Stimulated activated CD8-positive, alpha-beta memory T cell treated with anti-CD3 and anti-CD28 coated beads, Interleukin-2, amount 100 ng/mL, for 1 hour (primary cell): ENCODE measurements at places on chromosomes 2 and 18.

- DNase-seq, result no peak
Observed at GRCh38 chr18:36942264-36942663, 113.3 kb downstream of the KIAA1328 start.

DNA sequence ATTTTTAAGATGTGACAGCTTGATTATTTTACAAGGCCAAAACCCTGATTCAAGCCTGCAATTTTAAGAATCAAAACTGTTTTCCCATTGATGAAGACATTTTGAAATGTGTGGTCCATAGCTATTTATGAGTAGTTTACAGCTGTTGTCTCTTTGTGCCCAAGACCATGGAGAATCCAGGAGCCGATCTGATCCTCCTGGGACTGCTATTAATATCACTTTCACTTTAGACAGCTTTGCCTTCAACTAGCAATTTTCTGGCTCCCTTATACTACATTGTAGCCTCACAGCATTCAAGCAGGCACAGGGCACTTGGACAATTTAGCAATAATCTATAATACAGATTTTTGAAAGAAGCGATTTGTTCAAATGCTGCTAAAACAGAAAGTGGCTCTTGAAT, 172.9 kb downstream of the SLC8A1 start:
- no peak for DNase-seq

- DNase-seq, result no peak
Observed at GRCh38 chr2:234496055-234496834, 636 bp downstream of the ARL4C start.

DNA sequence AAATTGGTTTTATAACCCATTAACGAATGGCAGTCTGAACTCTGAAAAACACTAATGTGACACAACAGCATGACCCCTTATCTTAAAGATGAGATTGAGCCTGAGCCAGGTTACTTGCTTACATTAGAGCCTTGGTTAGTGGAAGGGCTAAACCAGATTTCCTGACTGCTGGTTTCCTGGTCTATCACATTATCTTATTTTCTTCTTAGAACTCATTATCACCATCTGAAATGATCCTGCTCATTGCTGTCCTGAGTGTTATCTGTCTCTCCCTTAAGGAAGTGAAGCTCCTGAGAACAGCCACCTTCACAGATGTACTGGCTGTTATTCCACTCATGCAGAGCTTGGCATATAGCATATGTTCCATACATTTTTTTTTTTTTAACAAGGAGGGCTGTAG, 9.0 kb upstream of the NRP2 start:
- no peak for DNase-seq

- DNase-seq, result no peak
Observed at GRCh38 chr18:3305933-3306332, 44.0 kb downstream of the MYL12B start.

DNA sequence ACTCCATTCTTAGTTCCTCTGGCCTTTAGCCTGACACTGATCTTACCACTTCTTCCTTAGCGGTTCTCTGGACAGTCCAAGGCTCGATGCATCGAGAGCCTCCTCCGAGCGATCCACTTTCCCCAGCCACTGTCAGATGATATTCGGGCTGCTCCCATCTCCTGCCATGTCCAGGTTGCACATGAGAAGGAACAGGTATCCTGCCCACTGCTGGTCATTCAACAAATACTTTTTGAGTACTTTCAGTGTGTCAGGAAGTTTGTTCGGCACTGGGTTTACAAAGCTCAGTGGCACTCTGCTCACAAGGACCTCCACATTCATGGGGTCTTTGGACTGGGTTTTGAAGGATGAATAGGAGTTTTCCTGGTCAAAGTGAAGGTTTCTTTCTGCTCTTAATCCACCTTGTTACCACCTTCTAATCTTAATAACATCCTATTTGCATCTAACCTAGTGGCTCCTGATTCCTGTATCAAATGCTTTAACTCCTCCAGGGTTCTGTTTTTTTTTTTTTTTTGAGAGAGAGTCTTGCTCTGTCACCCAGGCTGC, 25.8 kb downstream of the GCKR start:
- no peak for DNase-seq

DNA sequence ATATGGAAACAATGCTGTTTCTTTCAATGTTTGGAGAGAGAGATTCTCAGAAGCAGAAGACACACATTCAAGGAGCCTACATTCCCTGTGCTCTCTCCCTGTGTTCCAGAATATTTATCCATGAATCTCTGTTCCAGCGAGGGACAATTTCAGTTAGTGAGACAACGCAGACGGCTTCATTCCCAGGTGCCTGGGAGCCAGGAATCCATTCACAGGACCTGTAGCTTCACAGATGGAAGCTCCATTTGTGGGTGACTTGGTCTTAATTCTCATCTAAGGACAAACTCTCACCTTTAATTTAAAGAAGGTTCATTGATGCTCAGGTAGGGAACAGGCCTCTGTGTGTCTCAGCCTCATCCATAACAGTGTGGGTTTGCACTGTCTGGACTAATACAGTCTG, 1156.6 kb downstream of the RPIA start:
- DNase-seq, result no peak

- no peak for DNase-seq
Observed at GRCh38 chr2:130791617-130791939, 36.2 kb downstream of the AMER3 start.

DNA sequence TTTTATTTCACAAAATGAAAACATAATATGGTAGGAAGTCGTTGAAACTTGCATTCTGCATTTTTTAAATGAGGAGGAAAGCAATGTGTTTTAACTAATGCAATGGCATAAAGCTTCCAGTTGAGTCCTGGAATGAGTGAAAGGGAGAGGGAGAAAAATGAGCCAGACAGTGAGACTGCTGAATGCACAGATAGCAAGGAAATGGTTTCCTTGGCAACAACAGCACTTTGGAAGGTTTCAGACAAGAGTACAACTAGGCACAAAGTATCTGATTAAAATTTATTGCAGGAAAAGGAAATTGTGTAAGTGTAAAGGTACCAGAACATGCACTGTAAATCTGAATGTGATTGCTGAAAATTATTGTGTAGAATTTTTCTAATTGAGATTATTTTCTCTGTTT, 320.1 kb upstream of the KYNU start:
- DNase-seq, result no peak

DNA sequence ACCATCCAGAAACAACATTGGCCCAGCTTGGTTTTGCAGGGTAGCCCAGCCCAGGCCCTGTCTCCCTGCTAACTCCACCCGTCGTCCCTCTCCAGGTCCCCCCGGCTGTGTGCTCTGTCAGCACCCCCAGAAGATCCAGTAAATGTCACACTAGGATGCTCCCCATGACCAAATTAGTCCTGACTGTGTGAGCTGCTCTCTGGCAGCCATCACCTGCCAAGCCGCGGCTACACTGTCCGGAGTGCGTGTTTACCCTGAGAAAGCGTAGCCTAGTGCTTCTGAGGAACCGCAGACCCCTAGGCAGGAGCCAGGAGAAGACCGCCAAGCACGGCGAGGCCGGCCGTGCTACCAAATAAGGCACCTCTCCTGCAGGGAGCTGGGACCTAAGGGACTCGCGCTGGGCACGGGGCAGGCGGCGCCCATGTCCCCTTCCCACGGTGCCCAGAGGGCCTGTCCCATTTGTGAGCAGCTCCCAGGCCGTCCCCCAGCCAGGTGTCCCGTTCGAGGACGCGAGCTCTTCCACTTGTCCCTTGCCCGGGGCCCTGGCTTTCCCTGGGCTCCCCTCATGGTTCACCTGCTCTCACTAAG, 849.9 kb downstream of the RNF144A start:
- no peak for DNase-seq

- no peak for DNase-seq
Observed at GRCh38 chr18:62974928-62975675, 259.8 kb downstream of the PHLPP1 start.

DNA sequence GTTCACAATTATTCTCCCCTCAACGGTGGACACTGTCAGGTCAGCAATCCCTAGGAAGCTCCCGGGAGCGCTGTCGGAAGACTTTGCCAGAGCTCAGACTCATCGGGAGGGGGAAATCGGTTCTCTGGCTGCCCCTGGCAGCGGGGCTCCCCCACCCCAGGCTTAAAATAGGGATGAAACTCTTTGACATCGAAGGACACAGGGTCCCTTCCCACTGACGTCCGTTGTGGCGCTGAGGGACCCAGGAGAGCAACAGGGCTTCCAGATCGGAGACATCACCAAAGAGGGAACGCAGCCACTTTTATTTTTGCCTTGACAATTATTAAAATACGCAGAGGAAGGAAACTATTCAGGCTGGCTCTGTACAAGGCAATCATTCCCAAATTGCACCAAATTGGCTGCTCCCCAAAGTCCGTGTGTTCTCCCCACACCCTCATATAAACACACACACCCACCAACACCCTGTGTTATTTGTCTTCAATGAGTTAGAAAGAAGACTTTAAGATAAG, 249.0 kb downstream of the CDH20 start:
- DNase-seq, result no peak

GRCh38 chr18:22320771-22321170, 96.9 kb downstream of the CTAGE1 start:
- DNase-seq, result no peak

GRCh38 chr2:181594322-181594721, 62.6 kb downstream of the CERKL start:
- no peak for DNase-seq

GRCh38 chr2:62845256-62845655, 139.7 kb downstream of the EHBP1 start:
- DNase-seq, result no peak

DNA sequence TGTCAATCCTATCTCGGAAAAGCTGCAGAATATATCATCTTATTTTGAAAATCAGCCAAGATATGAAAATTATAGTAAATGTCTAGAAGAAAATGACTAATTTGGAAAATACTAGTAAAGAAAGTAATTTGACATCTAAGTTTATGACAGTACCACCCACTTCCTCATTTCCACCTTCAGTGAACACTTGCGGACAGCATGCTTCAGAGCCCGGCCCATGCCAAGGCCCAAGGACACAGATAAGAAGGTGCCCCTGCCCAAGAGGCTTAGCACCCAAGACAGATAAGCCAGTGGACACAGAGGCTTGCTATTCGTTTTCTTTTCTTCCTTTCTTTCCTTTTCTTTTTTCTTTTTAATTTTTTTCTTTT, 4.8 kb upstream of the KCNG2 start:
- no peak for DNase-seq

DNA sequence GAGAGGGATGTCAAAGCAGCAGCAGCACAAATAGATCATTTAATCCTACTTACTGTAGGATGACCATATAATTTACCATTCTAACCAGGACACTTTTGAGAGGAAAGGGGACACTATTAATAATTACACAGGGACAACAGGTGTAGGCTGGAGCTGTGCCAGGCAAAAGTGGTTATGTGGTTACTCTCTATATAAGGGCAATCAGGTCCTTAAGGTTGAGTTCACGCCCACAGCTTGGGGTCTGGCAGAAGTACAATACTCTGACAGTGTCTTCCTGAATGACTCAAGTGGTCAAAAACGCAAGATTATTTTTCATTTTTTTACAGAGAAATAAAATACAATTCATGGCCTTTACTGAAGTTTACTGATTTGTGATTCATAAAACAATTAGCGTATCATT, 2.8 kb downstream of the PREPL start:
- DNase-seq, result no peak

- no peak for DNase-seq
Observed at GRCh38 chr18:40531051-40531450, 1424.0 kb upstream of the PIK3C3 start.

GRCh38 chr2:161103451-161103831, 56.8 kb upstream of the TANK start:
- DNase-seq, result no peak

DNA sequence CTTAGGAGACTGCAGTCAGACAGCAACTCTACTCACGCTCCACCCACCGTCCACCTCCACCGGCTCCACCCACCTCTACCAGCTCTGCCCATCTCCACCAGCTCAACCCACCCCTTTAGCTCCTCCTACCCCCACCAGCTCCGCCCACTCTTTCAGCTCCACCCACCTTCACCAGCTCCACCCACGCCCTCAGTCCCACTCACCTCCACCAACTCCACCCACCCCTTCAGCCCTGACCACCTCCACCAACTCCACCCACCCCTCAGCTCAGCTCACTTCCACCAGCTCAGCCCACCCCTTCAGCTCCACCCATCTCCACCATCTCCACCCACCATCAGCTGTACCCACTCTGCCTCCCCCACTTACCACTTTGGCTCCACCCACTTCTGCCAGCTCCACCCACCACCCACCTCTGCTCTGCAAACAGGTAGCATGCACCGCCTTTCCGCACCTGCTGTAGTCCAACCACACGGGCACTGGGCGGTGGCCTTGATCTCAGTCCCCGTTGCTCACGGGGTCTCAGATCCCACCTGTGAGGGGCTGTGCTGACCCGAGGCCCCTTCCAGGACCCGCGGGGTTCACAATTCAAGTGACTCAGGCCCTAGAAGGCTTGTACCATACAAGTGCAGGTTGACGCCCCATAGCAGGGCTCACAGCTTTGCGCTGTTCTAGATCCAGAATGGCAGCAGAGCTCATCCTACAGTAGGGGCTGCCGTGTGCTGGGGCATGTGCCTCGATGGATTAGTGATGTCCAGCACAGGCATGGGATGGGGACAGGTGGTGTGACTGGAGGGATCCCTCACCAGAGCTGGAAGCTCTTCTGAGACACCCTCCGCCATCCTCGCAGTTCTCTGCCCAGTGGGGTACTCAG, 77.2 kb upstream of the OTOS start:
- DNase-seq, result no peak
